ENCODE measurements at places on chromosomes 3 and 15. TPM values are rescaled to one million over a fixed set of nuclear protein-coding genes. Genes with fewer than 3 reads are reported as not detected.

CHP1 gene
- 71.6 TPM for total RNA-seq

DNA sequence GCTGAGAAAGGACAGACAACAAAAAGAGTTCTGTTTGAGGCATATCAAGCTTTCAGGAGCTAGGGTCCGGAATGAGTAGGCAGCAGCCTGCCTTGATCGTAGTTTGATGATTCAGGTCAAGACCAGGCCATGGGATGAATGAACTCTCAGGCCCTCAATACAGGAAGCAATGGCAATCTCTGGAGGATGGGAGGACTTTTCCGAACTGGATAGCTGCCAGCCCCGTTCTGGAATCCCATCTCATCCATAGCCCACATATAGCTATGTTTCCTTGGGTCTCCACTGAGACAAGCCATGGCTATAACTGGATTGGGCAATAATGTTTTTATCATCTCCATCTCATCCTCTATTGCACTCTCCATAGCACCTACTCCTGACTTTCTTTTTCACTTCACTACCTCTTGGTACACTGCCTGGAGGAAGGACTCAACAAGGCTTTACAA is 12.8 kb downstream of the AHSG start:
- DNase-seq = no peak

- no peak for DNase-seq
Observed at GRCh38 chr15:24318981-24319380, 356.6 kb upstream of the NPAP1 start.

ZNF80 gene
- not detected for total RNA-seq

- DNase-seq = no peak
Observed at GRCh38 chr3:156404217-156404616, 150.7 kb downstream of the SSR3 start.

- DNase-seq = peak; percentile 90
Observed at GRCh38 chr3:129560911-129561594, 18.1 kb downstream of the H1-8 start.

ARNT2 gene
- total RNA-seq = 16.6 TPM

DNA sequence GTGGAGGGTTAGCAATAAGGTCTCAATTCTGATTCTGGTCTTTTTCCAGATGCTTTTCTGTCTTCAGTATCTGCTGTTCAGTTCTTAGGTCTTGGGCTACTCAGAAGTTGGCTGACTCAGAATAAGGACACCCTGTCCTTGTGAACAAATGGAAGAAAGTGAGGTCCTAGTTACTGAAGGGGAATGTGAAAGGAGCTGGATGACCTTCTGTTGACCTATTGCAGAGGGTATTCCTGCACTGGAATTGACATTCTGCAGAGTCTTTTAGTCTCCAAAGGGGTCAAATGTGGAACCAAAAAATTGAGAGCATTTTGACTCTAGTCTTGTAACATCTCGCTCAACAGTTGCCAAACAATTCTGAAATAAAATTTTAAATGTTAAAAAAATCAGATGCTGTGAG is 63.0 kb downstream of the CCR1 start:
- DNase-seq = no peak

- no peak for DNase-seq
Observed at GRCh38 chr3:33665294-33665693, 52.8 kb downstream of the CLASP2 start.

GOLGA8G gene
- not detected for total RNA-seq

- no peak for DNase-seq
Observed at GRCh38 chr3:193055352-193055751, 137.7 kb upstream of the MB21D2 start.

CPN2 gene
- not detected for total RNA-seq

CYP11A1 gene
- 4.3 TPM for total RNA-seq

WDR93 gene
- total RNA-seq = not detected

GRCh38 chr15:57436961-57437360 is 60.7 kb downstream of the CGNL1 start:
- no peak for DNase-seq

MKRN2 gene
- 23.9 TPM for total RNA-seq

- no peak for DNase-seq
Observed at GRCh38 chr15:67095912-67096311, 30.5 kb downstream of the SMAD3 start.

DNA sequence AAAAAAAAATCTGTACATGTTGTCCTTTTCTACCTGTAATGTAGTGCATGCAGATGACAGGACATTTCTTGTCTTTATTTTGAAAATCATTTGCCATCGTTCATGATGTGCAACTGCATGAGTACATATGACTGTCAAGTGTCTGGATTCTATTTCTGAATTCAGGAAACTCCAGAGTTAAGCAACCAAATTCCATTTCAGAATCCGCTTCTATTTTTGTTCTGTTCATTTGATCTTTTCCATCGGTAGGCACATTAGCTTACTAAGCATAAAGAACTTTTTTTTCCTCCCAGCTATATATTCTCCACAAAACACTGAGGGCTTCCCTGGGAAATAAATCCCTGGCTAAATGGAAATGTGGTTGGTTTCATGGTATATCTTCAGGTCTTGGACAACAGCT is 365.6 kb downstream of the PTPRG start:
- no peak for DNase-seq

NTRK3 gene
- 28.4 TPM for total RNA-seq

DNA sequence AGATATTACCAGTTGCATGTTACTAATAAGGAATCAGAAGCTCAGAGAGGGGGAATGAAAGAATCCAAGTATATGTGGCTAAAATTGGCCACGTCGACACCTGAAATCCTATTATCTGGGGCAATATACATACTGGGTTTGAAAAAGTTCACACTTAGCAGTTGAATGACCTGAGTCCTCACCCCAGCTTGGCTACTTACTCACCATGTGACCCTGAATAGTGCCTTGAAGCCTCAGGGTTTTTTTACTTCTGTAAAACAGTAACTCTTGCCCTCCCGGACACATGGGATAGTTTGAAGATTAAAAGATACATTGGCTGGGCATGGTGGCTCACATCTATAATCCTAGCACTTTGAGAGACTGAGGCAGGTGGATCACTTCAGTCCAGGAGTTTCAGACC is 342.2 kb upstream of the TPRG1 start:
- no peak for DNase-seq

ELL3 gene
- 5.6 TPM for total RNA-seq

SST gene
- total RNA-seq = not detected

DNA sequence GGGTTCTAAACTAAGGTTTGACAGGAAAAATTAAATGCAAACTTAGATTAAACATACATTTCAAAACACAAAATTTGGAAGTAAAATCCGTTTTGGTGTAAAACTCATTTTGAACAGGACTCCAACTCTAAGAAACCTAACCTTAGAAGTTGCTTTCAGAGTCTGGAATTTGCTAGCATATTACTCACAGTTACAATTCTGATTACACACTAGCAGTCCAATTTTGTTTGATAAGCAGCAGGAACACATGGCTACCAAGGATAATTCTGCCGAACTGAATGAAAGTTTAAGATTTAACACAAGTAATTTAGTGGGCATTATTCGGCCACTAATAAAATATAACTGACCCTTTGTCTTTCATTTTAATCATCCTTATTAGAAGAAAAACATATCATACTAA is 49.6 kb downstream of the FRMD5 start:
- DNase-seq = no peak

SEMA6D gene
- total RNA-seq = 42.8 TPM

PP2D1 gene
- not detected for total RNA-seq

DNA sequence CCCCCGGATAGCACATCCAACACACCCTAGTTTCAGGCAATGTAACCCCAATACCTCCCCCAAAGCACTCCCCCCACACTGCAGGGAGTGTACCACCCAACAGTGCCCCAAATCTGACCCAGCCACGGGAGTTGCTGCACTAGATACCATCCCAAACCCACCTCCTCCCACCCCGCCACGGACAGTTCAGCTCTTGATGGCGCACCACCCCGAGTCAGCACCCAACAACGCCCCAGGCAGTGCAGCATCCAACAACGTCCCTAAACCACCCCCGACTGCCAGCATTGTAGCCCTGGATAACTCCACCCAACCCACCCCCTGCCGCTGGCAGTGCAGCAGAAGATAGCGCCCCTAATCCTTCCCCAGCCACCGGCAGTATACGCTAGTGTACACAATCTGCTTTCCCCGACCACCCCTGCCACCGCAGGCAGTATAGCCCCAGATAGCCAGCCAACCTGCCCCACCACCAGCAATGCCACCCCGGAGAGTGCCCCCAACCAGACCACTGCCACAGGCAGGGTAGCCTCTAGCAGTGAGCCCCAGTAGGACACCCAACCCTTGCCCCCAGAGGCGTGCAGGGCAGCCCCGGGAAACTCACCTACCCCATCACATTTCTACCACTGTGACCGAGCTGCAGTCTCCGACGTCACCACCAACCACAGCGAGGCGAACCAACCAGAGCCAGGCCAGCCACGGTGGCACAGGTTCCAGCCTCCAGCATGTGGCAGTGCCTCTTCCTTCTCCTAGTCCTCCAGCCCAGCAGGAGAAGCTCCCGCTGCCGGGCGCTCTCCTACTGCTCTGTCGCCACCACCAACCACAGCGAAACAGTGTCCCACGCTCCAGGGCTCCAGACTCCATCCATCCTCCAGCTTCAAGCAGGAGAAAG is 178.1 kb downstream of the POTEB3 start:
- no peak for DNase-seq

ZNF385D gene
- total RNA-seq = 32.3 TPM

- DNase-seq = no peak
Observed at GRCh38 chr3:105976196-105976595, 107.4 kb upstream of the CBLB start.

CCR9 gene
- 0.31 TPM for total RNA-seq

DNA sequence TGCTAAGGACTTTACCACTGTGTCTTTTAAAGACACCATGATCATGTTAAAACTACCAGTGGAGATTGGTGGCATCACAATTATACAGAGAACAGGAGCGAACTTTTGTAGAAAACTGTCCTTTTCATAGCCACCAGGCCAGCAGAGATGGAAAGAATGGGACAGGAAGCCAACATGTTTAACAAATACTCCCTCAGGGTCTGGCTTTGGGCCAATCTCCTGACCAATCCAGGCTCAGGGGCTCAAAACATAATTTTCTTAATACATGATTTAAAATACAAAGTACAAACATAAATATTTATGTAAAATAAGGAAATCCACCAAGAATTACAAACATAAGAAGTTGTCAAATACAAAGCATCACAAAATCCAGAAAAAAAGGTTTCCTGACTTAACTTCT is 266.0 kb downstream of the VPS13C start:
- DNase-seq = no peak

- DNase-seq = no peak
Observed at GRCh38 chr15:57324590-57324890, 51.8 kb upstream of the CGNL1 start.

GRCh38 chr15:58269455-58270414 is 131.6 kb downstream of the AQP9 start:
- DNase-seq = no peak

GRCh38 chr3:127988770-127989557 is 63.3 kb upstream of the SEC61A1 start:
- DNase-seq = no peak

DNA sequence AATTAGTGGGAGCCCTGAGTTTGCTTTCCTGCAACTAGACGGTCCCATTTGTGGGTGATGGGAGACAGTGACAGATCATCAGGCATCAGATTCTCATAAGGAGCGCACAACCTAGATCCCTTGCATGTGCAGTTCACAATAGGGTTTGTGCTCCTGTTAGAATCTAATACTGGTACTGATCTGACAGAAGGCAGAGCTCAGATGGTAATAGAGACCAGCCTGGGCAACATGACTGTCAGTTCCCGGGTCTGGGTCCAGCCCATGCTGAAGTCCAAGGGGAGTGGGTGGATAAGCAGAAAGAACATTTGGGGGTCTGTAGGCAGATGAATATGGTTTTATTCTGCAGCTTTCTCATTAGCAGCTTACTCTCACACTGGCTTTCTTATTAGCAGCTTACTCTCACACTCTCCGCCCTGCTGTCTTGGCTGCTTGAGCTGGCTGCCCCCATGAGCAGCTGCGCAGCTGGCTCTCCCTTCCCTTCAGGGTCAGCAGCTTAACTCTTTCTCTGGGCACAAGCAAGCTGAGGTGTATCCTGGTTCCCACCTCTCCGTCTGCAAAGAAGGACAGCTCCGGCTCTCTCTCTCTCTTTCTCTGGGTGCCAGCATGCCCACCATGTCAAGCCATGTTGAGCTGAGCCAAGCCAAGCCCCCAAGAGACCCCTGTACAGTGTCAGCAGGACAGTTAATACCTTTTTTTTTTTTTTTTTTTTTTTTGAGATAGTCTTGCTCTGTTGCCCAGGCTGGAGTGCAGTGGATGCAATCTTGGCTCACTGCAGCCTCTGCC is 46.5 kb downstream of the KLHDC8B start:
- DNase-seq = no peak

DNA sequence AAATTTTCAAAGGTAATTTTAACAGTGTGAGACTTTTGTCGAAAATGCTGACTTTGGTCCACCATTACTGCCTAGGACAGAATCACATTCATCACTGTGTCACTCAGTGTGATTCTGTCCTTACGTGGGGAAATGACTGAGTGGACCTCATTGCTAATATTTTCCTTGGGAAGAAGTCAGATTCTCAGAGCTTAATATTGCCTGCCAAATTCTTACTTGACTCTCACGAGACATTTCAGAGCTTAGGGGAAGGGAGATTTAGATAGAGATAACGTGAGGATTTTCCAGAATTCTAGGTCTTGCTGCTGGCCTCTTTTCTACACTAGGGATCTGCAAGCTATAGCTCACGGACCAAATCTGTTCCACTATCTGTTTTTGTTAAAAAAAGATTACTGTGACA is 270.4 kb downstream of the SUCLG2 start:
- DNase-seq = no peak

DNA sequence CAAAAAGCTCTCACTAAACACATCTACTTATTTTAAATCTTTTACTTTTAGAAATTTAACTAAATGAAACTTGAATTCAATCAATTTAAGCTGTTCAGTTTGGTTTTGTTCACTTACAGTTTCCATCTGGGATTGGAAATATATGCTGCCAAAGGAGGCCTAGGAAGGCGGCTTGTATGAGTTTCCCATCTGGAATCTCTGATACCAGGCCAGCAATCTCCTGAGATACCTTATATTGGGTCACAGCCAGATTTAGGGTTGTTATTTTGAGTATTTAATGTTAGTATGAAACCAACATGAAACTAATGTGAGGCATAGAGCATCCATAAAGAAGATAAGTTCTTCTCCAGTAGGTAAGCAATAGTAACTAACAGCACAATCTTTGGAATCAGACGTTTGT is 94.6 kb downstream of the GMNC start:
- no peak for DNase-seq

Data from sciatic nerve (tissue), 2 donors.